GM18507 (cell line): ENCODE measurements at places on chromosomes 7 and 10.

DNA sequence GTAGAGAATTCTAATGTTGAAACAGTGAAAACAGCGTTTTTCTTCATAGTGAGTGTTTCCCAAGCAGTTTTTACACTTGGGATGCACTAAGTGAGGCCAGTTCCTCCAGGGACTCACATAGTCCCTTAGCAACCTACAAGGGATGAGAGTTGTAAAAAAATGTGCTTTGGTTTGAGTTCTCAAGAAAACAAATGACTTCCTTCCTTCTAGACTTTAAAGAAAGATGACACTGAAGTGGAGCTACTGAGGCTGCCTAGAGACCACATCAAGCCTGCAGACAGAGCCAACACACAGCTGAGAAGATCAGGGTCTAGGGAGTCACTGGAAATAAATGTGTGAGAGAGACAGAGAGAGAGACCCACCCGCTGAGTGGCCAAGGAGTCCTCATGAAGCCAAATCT lies 264.4 kb downstream of the TNS3 start:
- no peak for DNase-seq

GRCh38 chr7:134831862-134832261 lies 52.4 kb downstream of the CALD1 start:
- DNase-seq = no peak

DNA sequence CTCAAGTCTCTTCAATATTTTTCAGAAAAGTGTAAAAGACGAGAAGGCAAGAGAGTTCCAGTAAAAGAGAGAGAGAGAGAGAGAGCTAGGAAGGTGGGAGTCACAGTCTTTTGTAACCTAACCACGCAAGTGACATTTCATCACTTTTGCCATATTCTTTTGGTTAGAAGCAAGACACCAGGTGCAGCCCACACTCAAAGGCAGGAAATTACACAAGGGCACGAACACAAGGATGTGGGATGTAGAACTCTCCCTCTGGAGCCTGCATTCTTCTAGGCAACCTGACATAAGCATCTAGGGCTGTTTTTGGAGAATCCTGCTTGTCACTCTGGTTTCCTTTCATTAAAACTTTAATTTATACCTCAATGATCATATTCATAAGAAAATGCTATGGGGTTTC lies 1213.1 kb downstream of the DNAJB9 start:
- no peak for DNase-seq

- DNase-seq = no peak
Observed at GRCh38 chr10:92265687-92266258, 25.1 kb downstream of the CPEB3 start.

GRCh38 chr10:104664205-104664604 lies 23.1 kb downstream of the SORCS3 start:
- no peak for DNase-seq

DNA sequence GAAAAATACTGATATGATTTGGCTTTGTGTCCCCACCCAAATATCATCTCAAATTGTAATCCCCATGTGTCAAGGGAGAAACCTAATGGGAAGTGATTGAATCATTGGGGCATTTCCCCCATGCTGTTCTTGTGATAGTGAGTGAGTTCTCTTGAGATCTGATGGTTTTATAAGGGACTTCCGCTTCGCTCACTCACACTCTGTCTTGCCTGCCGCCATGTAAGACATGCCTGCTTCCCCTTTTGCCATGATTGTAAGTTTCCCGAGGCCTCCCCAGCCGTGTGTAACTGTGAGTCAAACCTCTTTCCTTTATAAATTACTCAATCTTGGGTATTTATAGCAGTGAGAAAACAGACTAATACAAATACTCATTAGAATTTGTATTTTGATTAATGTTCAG lies 5.1 kb upstream of the MRPS17 start:
- no peak for DNase-seq

DNA sequence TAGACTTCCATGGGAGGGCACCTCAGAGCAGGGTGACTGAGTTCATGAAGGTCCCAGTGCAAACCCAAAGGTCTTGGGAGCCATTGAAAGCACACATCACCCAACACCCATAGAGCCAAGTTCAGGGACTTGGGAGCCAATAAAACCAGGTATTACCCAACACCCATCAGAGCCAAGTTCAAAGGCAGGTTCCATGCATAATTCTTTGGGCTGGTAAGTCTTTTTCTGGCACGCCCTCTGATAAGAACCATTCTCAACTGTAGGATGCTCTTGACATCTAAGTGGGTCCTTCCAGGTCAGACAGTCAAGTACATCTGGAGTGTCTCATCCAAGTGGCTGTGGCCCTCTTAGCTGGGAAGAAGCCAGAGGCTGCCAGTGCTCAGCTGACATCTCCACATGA lies 63.2 kb downstream of the EBF3 start:
- DNase-seq = no peak

GRCh38 chr7:14233868-14234369 lies 244.5 kb upstream of the ETV1 start:
- DNase-seq = no peak

DNA sequence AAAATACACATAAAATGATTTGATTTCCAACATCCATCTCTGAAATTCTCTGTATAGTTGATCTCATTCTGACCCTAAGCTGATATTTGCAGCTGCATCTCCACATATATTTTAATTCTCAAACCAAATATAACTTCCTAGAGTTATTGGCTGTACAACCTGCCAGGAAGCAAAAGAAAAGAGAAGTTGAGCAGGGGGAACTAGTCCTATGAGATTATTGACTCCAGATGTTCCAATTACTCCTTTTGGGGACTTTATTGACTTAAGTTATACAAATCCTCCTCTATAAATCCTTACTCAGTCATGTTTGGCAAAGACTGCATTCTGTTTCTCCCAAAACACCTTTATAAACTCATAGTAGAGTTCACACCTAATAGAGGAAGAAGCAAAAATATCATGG lies 599.4 kb upstream of the ANKRD30A start:
- no peak for DNase-seq

GRCh38 chr7:5497295-5498103 lies 73.9 kb upstream of the TNRC18 start:
- DNase-seq = no peak

DNA sequence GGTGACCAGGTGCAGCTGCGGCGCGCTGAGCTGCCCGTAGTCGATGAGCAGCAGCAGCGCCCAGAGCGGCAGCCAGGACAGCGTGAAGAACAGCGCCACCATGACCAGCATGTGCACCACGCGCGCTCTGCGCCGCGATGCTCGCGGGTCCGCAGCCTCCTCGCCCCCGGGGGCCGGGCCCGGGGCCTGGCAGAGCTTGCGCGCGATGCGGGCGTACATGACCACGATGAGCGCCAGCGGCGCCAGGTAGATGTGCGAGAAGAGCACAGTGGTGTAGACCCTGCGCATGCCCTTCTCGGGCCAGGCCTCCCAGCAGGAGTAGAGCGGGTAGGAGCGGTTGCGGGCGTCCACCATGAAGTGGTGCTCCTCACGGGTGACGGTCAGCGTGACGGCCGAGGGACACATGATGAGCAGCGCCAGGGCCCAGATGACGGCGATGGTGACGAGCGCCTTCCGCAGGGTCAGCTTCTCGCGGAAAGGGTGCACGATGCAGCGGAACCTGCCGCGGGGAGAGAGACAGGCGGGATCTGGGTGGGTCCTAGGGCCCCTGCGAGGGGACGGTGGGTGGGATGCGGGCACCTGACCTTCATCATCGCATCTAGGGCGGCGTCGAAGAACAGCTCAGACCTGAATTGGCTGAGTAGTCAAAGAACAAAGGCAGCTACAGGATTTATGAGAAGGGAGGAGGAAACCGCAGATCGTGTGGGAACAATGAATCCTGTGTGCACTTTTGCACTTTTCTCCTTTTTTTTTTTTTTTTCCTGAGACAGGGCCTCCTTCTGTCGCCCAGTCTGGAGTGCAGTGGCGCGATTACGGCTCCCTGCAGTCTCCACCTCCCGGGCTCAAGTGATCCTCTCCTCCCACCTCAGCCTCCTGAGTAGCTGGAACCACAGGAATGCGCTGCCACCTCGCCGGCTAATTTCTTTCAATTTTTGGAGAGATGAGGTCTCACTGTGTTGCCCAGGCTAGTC lies 22.4 kb upstream of the PPA1 start:
- no peak for DNase-seq

DNA sequence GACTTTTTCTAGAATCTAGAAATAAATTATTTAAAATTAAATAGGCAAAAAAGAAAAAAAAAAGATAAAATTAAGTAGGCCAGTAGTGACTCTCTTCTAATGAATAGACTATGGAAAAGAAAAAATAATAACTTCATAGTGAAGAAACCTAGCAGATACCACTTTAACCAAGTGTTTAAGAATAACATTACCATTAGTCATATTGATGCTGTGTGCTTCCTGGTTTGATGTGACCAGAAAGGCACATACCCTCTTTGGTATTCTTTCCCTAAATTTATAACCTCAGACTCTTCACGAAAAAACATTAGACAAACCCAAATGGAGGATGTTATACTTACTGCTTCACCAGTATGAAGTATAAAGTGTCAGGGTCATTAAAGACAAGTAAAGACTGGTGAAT lies 42.6 kb downstream of the KIF20B start:
- no peak for DNase-seq

GRCh38 chr7:2621948-2622640 lies 9.7 kb upstream of the TTYH3 start:
- no peak for DNase-seq

DNA sequence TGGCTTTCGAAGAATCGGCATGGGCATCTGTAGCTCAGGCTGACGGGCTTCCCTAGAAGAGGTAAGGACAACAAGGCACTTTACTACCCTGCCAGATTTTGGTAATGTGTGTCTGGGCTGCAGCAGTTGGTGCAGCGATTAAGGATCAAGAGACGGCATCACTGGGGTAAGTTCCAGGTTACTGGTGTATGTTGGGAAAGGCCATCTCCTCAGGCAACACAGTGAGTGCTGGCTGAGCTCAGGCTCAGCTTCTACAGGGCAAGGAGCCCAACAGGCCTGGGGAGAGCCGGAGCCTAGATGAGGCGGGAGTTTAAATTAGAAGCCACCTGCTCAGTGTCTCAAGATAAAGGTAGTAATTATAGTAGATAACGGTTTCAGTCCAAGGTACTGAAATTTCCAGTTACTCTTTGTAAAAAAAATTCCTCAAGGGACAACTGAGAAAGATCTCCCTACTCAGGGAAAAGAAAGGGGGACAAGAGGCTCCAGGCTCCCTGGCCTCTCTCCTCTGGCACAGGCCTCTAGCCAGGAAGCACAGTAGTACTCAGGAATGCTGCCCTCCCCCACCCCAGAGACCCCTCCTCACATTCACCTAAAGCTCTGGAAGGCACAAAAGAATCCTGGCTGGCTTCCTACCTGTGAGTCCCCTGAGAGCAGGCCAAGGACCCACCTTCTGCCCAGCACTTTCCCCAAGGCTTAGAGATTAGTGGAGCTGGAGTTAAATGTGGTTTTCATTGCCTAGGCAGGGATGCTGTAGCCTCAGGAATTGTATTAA lies 3.9 kb downstream of the CXCL12 start:
- DNase-seq = no peak

DNA sequence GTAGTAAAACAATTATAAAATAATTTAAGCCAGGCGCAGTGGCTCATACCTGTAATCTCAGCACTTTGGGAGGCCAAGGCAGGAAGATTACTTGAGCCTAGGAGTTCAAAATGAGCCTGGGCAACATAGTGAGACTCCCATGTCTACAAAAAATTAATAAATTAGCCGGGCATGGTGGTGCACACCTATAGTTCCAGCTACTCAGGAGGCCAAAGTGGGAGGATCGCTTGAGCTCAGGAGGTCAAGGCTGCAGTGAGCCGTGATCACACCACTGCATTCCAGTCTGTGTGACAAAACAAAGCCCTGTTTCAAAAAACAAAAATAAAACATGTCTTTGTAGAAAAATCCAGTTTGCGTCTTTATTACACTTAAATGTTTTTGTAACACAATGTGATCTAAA lies 141.9 kb upstream of the KAT6B start:
- DNase-seq = no peak

- DNase-seq = no peak
Observed at GRCh38 chr10:18278181-18278580, 138.0 kb downstream of the CACNB2 start.

GRCh38 chr7:4610768-4611467 lies 71.2 kb upstream of the FOXK1 start:
- peak; percentile 43 for DNase-seq

- no peak for DNase-seq
Observed at GRCh38 chr7:151231080-151231479, 1.2 kb upstream of the CHPF2 start.

GRCh38 chr7:119196183-119196582 lies 971.7 kb downstream of the ANKRD7 start:
- DNase-seq = no peak

DNA sequence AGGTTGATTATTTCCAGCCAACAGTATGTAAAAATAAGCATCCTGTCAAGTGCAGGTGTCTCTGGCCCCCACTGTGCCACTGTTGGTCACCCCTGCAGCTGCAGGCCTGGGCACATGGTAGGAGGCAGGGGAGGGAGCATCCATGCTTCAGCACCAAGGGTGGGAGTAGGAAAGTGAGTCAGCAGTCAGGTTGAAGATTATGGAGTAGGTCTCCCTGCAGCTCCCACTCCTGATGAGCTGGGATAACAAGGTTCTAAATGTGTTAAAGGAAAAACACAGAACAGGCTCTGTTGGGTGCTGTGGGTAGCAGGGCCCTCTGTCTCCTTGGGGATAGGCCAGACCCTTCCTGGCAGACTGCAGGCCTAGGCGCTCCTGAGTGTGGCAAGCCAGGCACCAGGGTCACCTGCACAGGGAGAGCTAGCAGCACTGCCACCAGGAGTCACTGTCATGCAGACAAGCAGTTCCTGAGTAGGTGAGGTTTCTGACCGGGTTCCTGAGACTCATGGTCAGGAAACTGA lies 59.3 kb downstream of the NUDCD3 start:
- peak; percentile 50 for DNase-seq

DNA sequence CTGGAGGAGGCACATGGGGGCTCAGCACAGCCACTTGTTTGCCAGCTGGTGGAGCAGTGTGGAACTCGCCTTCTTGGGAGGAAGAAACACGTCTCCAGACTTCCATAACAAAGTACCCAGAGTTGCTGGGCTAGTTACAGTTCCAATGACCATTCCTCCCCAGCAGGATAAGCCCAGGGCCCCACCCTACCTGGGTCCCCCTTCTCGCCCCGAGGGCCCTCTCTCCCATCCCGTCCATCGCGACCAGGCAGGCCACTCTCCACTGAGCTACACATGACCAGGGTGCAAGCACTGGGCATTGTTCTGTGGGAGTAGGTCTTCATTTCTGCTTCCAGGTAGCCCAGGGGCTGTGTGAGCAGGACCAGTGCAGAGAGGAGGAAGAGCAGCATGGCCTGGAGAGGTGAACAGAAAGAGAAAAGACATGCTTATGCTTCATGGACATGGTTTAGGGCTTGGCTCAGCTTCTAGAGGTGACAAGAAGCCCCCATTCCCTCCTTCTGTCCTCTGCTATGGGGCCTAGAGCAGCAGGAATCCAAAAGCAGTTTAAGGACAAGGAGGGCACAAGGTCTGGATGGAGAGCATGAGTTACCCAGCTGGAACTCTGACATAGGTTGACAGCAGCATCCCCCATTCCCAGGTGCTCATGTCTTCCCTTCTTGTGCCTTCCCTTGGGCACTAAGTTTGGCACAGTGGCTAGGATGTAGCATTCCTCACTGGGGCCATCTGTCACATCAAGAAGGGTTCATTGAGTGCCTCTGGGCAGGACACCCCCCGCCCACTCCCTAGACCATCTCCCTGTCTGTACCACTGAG lies 2.4 kb downstream of the SFTPD start:
- DNase-seq = no peak
